ENCODE measurements at places on chromosomes 1 and 21. TPM values are rescaled to one million over a fixed set of nuclear protein-coding genes. Genes with fewer than 3 reads are reported as not detected.

- no peak for DNase-seq
Observed at GRCh38 chr1:58251430-58252073, 295.0 kb downstream of the OMA1 start.

GRCh38 chr21:38898422-38899096 is 92.8 kb downstream of the ETS2 start:
- no peak for DNase-seq

DNA sequence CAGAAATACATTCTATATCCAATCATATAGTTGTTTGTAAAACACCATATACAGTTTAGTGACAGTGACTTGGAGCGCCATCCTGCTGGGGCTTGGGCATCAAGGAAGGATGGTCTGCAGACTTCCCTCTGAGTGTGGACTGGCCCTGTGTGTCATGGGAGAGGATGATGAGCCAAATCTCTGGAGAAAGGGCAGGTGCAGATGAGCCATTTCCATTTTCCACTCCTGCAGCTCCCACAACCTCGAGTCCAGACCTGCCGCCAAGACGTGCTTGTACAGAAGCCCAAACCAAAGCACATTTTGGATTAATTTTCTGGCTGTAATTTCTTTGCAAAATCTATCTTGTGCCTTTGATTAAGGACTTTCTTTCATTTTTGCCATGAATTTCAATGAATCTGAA is 48.3 kb upstream of the SLC22A15 start:
- DNase-seq, result no peak

Gene APCS
- not detected for polyA plus RNA-seq

Gene FAM177B
- polyA plus RNA-seq, result 0.22 TPM

Gene BARHL2
- not detected for polyA plus RNA-seq

Gene KLHL12
- 45.8 TPM for polyA plus RNA-seq

Gene TMEM50B
- polyA plus RNA-seq, result 49.1 TPM

DNA sequence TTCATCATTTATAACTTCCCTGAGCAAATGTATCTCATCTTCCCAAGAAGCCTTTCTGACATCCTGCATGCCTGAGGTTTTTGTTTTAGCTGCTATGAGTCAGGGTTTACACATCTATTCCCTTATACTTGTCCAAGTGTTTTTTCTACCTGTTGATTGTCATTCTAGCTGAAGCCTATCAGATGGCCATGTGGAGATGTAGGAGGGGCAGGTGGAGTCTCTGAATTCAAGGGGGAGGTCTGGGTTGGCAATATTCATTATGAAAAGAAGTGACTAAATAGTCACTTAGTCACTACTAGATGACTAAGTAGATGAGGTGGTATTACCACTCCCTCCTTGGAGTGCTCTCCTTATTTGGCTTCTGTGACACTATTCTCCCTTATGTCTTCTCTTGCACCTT is 52.4 kb downstream of the XCL1 start:
- no peak for DNase-seq

Gene SLAMF6
- not detected for polyA plus RNA-seq

Measured in left renal cortex interstitium (tissue), 4 donors.